Mammary epithelial cell (primary cell): ENCODE measurements at places on chromosomes 7 and 10.

DNA sequence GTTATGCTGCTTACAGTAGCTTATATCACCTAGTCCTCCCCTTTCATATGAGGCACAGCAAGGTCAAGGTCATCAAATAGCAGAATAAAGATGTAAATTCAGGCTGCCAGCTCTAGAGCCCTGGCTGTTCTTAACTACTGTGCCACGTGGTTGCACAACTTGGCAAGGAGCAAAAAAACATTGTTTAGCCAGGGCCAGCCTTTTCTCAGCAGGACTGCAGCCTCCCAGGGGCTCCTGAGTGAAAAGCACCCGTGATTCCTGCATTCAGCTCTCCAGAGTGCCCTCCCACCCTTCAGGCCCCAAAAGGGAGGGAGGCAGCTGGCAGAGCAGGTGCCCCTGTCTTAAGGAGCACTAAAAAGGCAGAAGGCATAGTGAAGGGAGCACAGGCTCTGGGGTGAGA lies 31.8 kb upstream of the TM9SF3 start:
- no peak for DNase-seq

- DNase-seq: peak; percentile 76
These were observed 8.2 kb upstream of the EFCAB10 start for GRCh38 chr7:105589356-105590077.

DNA sequence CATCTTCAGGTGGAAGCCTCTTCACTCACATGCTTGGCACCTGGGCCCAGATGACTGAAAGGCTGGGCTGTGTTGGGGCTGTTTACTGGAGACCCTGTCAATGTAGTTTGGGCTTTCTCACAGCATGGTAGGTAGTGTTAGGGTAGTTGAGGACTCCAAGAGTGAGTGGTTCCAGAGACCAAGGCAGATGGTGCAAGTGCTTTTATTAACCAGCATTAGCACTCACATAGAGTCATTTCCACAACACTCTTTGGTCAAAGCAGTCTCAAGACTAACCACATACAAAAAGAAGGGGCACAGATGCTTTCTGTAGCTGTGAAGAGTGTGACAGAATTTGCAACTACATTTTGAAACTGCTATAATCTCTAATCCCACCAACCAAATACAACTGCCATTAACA lies 135.0 kb downstream of the RTKN2 start:
- no peak for DNase-seq

GRCh38 chr10:81216949-81217348 lies 658.0 kb upstream of the NRG3 start:
- DNase-seq: no peak

DNA sequence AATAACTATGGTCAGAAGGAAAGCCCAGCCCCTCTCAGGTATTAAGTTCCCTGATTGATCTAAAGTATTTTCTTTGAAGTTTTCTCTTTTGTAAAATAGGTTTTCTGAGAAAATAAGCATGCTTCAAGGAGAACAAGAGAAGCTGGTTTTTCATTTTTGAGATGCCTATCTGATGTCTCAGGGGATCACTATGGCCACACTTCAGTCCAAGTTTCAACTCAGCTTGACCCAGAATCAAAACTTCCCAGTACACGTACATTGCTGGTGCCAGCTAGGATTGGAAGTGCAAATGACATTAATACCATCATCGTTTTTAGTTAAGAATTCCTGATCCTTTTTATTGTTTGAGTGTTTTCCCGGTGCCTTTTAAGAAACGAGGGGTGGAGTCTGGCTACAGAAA lies 7.2 kb downstream of the ITIH5 start:
- no peak for DNase-seq

DNA sequence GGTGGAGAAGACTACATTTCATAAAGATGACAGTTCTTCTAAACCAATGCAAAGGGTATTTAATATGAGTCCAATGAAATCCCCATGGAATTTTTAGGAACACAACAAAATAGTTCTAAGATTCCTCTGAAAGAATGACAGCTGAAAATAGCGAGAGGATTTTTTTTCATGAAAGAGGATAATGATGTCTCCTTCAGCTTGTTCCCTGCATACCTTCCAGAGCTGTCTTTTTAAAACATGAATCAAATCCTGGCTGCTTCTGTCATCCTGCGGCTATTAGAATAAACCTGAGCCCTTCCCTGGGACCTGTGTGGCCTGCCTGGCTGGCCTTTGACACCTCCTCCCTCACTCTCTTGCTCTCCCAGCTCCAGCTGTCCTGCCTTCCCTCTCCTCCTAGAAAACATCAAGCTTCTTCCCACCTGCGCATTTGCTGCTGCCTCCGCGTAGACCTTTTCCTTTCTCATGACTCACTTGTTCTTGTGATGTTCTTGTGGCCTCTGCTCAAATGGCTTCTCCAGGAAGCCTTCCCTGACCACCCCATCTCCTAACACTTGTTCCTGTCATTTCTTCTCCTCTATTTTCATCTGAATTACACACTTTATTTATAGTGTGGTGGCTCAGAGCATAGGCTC lies 57.4 kb downstream of the EEPD1 start:
- DNase-seq: no peak

GRCh38 chr10:74052994-74053393 lies 55.1 kb downstream of the VCL start:
- DNase-seq: no peak

- DNase-seq: no peak
These were observed 387.6 kb upstream of the NRP1 start for GRCh38 chr10:33722067-33722466.

GRCh38 chr7:28447071-28447470 lies 34.8 kb downstream of the CREB5 start:
- DNase-seq: no peak

DNA sequence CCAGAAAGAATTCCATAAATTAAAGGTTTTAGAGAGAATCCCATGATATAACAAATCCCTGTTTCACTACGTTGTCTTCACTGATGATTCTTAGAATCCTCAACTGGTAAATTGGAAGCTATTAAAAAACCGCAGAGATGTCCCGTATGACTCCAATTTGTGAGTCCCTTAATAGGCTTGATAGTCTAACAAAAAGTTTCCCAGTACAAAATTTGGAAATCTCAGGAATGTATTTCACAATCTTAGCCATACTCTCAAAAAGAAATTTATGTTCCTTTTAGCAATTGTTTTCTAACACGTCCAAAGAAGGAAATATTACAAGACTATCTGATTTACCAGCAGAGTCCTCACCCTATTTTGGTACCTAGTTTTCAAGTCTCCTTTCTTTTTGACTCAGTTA lies 2.5 kb downstream of the TES start:
- no peak for DNase-seq

- DNase-seq: peak; percentile 38
These were observed 83.9 kb downstream of the PIP4K2A start for GRCh38 chr10:22630234-22631174.

GRCh38 chr7:124672011-124672410 lies 93.6 kb downstream of the GPR37 start:
- peak; percentile 61 for DNase-seq

DNA sequence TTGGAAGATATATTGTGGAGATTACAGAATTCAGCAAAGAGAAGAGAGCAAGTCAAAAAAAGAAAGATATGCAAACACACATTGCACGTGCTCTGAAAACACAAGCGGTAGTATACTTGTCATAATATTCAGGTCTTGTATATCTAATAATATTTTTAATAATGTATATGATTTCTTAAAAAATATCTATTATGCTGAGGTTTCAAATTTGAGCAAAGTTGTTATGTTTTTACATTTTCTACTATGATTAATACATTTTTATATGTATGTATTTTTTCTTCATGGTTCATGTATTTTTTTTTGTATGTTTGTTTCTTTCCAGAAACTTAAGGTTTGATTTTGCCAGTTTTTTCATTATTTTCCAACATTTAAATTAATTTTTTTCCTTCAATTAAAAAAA lies 752.4 kb upstream of the VSTM2A start:
- no peak for DNase-seq

GRCh38 chr7:129188372-129188891 lies at the start of gene SMO:
Gene SMO (plus strand): TSS chr7:129188633. CDS start chr7:129189152, 519 bp downstream.
- no peak for DNase-seq

- DNase-seq: no peak
These were observed 945 bp upstream of the RHEB start for GRCh38 chr7:151520419-151521261.
